LHCN-M2 (cell line): ENCODE measurements at places on chromosomes 1 and 21. TPM values are rescaled to one million over a fixed set of nuclear protein-coding genes. Genes with fewer than 3 reads are reported as not detected.
A peak's percentile ranks its signal among the peaks of the same experiment; 100 is the strongest.

- DNase-seq = no peak
Observed at GRCh38 chr1:218809625-218810024, 364.1 kb upstream of the LYPLAL1 start.

- DNase-seq = no peak
Observed at GRCh38 chr1:75170981-75171380, 36.8 kb downstream of the LHX8 start.

GRCh38 chr1:197904126-197904787 lies 1.8 kb downstream of the C1orf53 start:
- no peak for DNase-seq

GRCh38 chr1:204990721-204991341 lies 52.2 kb upstream of the CNTN2 start:
- DNase-seq = no peak

GRCh38 chr1:54004481-54005049 lies 13.4 kb downstream of the LDLRAD1 start:
- no peak for DNase-seq

DNA sequence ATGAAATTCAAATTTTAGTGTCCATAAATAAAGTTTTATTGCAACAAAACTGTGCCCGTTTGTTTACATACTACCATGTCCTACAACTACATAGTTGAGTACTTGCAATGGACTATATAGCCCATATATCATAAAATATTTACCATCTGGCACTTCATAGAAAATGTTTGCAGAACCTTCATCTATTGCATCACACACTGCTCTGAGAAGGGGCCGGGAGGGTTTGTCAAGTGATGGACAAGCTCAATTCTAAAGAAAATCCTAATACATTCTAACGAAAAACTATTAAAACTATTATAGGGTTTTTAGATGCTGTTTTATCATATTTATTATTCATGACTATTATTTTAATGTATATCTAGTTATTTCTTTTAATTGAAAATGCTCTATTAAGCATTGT lies 35.9 kb downstream of the RGSL1 start:
- no peak for DNase-seq

GRCh38 chr1:217435204-217435603 lies 195.7 kb downstream of the GPATCH2 start:
- no peak for DNase-seq

- no peak for DNase-seq
Observed at GRCh38 chr1:80349218-80349617, 1342.7 kb upstream of the ADGRL4 start.

- DNase-seq = peak; percentile 28
Observed at GRCh38 chr1:117527566-117528102, 78.2 kb upstream of the TENT5C start.

GRCh38 chr1:20507248-20507563 lies 745 bp downstream of the MUL1 start:
- DNase-seq = no peak

DNA sequence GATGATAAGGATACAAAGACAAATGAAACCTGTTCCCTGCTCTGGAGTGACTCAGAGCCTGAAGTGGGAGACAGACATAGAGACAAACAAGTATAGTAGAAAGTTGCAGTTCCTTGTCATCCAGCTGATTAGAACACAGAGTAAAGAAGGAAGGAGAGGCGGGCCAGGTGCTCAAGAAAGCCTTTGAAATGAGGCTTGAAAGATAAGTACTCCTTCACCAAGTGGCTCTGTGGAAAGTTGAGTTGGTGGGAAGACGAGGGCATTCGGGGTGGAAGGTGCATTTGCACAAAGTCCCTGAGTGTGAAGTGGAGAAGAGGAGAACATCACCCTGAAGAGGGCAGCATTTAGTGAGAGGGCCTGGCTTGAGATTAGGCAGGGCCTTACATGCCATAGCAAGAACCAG lies 17.0 kb downstream of the MARK1 start:
- DNase-seq = peak; percentile 3

The GBP4 gene
- not detected in 2 replicates for total RNA-seq

The SYTL1 gene
- 0.63 TPM in 1 of 2 replicates, not detected in the other for total RNA-seq

The SERTAD4 gene
- 0.06 and 3.1 TPM in 2 replicates for total RNA-seq

The LCA5L gene
- total RNA-seq = 0.58 and 0.98 TPM in 2 replicates

The CR1 gene
- not detected in 2 replicates for total RNA-seq

The AMY2B gene
- 1.5 and 2.7 TPM in 2 replicates for total RNA-seq

The TIAM1 gene
- 11.6 and 18.1 TPM in 2 replicates for total RNA-seq

The NIPAL3 gene
- 18.8 and 19.2 TPM in 2 replicates for total RNA-seq

The TMIGD3 gene
- total RNA-seq = not detected in 2 replicates
